ENCODE measurements at places on chromosomes 1 and 21.
A peak's percentile ranks its signal among the peaks of the same experiment; 100 is the strongest.

- DNase-seq, result no peak
These were observed 26.4 kb downstream of the CAPZB start for GRCh38 chr1:19458815-19459417.

- no peak for DNase-seq
These were observed 34.8 kb upstream of the ST6GALNAC5 start for GRCh38 chr1:76832521-76832920.

GRCh38 chr1:224726441-224727182, 110.5 kb downstream of the CNIH3 start:
- no peak for DNase-seq

GRCh38 chr1:245694753-245695195, 540.0 kb downstream of the KIF26B start:
- DNase-seq, result no peak

DNA sequence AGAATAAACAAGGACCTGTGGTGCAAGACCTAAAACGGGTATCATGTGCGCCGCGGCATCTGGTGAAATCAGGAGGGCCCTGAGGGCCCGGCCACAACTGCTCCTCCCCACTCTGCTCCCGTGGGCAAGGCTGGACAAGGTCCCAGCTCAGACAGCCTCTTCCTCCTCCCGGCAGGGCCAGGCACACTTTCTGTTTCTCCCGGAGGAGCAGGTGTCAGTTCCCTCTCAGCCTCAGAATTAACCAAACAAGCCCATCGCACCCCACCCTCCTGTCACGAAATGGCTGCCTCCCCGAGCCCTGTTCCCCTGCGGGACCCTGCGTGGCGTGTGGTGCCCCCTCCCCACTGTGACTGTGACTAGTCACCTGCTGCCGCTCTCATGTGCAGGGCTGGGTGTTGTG, 15.2 kb downstream of the PTTG1IP start:
- DNase-seq, result no peak

DNA sequence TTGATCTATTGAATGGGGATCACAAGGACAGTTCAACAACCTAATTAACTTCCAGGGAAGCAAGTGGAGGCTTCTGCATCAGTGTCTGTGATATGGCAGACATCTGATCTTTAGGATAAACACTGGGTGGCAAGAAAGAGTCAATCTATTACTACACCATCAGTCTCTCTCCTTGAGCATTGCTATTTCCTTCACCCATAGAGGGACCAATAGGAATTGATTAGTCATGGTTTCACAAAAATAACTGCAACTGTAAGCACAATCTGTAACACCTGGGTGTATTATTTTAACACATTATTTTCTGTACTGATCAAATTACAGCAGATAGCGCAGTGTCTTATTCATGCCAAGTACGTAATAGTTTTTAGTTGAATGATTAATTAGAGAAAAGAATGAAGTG, 50.3 kb downstream of the USP24 start:
- peak; percentile 37 for DNase-seq

DNA sequence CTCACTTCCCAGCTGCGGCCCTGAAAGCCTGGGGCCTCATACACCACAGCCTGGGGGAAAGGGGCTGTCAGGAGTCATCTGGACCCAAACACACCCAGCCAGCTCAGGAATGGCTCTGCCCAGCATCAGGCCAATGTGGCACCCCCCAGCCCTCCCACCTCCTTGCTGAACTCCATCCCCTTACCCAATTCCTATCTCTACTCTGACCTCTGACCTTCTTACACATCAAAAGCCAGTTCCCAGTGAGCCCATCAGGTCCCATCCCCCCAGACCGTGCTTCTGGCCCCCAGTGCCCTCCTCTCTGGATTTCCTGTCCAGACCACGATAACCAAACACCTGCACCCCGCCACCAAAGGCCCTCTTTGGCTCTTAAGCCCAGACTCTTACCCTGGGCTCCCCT, 16.3 kb downstream of the CRYBG2 start:
- DNase-seq, result no peak

DNA sequence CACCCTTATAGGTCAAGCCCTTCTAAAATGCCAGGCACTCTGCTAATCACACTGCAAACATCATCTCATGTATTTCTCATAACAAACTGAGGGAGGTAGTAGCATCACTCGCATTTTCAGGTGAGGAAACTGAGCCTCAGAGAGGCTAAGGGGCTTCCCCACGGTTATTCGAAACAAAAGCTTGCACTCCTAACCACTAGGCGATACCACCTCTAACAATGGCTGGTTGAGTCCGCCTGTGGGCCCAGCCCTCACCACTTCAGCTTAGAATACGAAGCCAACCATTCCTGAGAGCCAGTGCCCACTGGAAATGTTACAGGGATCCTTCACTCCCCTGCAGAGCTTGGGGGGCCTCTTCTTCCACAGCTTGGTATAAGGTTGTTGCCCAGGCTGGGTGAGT, 65.3 kb upstream of the TENT5C start:
- DNase-seq, result peak; percentile 28

GRCh38 chr1:209130886-209131285, 452.6 kb upstream of the CAMK1G start:
- DNase-seq, result no peak

DNA sequence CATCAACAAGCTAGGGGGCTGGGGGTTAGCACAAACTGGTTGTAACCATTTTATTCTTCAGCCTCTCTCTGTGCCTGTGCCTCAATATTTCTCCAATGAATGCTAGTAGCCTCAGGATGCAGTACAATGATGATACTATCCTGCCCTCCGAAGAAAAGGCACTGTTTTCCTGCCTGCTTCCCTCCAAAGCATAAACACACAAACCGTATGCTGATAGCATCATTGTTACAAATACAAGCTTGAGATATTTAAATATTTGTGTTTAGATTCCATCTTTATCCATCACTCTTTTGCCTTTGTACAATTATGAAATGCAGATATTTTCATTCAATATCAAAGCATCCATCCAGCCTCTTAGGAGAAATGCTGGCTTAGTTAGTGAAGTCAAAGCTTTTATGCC, 404.8 kb downstream of the DUSP10 start:
- DNase-seq, result no peak

- no peak for DNase-seq
These were observed 61.7 kb downstream of the LGR6 start for GRCh38 chr1:202255343-202255742.

GRCh38 chr1:236913371-236914037, 90.7 kb downstream of the MT1HL1 start:
- peak; percentile 14 for DNase-seq

DNA sequence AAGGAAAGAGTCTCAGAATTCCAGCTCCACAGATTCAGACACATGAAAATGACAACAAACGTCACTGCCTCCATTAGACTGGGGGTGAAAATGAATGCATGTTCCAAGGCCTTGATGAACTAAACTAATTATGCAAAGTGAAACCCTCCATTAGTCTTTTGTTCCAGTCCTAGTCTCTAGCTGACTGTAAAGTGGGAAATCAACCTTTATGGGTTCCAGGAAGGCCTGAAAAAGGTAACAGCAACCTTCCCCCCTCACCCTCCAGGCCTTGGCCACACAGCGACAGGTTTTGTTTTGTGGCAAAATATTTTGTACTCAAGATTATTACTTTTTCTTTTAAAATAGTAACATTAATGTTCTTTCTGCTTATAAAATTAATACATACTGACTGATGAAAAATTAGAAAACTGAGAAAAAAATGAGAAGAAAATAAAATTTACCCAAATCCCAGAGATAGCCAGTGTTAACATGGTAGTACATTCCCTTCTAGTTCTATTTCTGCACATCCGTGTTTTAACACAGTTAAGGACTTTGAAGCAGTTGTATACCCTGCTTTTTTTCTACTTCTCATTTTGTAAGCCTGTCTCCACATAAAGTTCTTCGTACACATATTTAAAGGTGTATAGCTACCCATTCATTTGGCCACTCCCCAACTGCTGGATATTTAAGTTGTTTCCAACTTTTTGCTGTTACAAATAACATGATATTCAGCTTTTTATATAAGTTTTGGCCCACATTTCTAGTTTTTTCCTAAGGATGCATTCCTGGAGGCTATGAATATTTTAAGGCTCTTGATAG, 60.9 kb downstream of the CD2 start:
- DNase-seq, result peak; percentile 88

- no peak for DNase-seq
These were observed 22.4 kb downstream of the LRRC8B start for GRCh38 chr1:89546934-89547562.

GRCh38 chr1:238191170-238191569, 300.4 kb upstream of the ZP4 start:
- DNase-seq, result no peak

DNA sequence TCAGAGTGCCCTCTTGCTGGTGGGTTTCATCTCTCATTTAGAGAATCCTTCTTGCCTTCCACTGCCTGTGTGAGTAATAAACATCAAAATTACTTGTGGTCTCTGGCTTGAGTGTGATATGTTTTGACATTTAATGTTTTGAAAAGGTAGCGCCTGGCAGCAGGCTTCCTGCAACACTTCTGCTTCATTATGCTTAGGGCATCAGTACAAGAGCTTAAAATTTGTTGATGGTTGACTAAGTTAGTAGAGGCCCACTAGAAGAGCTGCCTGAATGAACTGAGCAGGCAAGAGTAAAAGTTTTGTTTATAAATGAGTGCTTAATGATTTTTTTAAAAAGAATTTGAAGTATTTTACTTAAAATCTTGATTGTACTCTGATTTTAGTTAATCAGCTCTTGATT, 6.4 kb upstream of the RPE65 start:
- no peak for DNase-seq

DNA sequence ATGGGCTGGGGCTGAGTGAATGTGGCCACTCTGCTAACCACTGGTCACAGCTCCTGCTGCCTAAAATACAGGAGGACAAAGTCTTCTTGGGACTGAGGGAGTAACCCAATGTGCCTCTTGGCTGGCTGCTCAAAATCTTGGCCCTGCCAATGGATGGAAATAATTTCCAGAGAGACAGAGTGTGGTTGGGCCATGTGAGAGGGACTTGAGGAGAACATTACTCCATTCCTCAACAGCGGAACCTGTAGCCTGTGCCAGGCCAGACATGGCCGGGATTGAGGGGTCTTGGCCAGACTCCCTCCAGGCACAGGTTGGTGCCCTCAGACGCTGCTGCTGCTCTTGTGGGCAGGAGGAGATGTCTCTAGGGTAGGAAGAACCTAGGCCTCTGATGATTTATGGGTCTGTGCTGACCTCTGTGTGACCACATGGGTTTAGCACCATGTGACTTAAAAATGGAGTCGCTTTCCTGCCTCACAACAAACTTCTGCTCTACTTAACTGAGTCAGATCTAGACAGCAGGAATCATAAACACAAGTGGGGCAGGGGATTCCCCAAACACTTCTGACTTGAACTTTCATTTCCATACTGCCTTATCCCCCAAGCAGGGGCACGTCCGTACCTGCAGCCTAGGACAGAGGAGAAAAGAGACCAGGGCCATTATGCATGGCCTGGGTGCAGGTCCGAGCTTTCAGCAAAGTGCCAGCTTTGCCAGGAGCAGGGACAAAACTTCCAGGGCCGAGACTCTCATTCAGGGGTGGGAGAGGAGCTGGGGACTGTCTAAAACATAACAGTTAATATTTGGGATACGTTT, 79.2 kb downstream of the CD34 start:
- DNase-seq, result peak; percentile 89

- DNase-seq, result no peak
These were observed 45.2 kb downstream of the H3-3A start for GRCh38 chr1:226107471-226108460.

DNA sequence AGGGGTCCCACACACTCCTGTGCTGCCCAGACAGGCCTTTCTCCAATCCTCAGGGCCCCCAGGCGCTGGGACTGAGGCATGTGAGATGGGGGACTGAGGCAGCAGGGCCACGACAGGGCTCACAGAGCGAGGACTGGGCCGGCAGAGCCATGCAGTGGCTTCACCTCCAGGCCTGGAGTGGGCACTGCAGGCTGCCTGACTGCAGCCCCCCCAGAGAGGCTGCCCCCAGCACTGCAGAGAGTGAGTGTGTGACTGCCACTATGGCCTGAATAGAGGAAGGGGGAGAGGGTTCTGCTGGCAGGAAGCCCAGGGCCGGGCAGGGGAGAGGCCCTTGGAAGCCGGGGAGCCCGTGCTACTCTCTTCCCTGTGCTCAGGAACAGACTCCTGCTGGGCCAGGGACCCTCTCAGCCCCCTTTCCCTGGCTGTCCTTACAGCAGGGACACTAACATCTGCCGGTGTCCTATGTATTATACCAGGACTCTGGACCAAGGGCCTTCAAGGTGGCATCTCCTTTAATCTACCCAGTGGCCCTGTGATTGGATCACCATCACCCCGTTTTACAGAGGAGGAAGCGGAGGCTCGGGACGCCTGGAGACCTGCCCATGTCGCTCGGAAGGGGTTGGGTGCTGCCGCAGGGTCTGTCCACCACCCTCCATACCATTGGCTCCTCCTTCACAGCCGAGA, 20.2 kb upstream of the PLEKHG5 start:
- DNase-seq, result no peak

DNA sequence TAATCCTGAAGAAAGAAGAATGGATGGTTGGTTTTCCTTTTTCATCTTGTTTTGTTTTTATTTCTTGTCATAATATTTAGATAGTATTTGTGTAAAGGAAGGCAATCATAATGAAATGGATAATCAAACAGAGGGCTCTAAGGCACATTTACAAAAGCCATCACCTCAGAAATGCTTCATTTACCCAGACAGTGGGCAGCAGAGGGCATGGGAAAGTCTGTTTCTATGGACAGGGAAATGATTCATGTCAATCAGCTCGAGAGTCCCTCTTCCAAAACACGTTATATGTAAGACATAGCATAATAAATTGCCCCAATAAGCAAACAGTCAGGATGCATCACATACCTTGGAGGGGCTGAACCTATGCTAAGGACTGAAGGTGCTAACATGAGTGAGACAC, 426.1 kb downstream of the PLPP3 start:
- DNase-seq, result no peak

Measured in activated CD4-positive, alpha-beta T cell treated with anti-CD3 and anti-CD28 coated beads, Interleukin-10, Interleukin-2, amounts not matched to agents 100 ng/mL and 50 ng/mL, durations not matched to agents 16 hours and 8 hours (primary cell).